Transverse colon (tissue), 4 donors: ENCODE measurements at places on chromosomes 3 and 15. TPM values are rescaled to one million over a fixed set of nuclear protein-coding genes. Genes with fewer than 3 reads are reported as not detected.

DNA sequence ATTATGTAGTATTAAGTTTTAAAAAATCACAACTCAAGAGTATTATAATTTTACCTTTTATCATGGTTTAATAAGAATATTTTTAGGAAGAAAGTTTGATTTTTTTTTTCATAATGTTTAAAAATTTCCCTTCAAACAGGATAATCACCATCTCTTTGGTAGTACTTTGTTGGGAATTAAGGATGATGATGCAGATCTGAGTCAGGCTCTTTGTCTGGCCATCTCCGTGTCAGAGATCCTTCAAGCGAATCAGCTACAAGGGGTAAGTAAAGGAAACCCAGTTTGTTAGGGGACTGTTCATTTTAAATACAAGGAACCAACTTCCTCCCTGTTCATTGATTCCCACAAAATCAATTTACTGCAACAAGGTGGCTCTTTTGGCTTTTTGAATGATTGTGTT lies 36.8 kb upstream of the NIT2 start:
- no peak overlapping the region for H3K27ac ChIP-seq
- H3K27me3 ChIP-seq = no peaks in the 10 kb centered on the region
- no peaks in the 10 kb centered on the region for H3K4me1 ChIP-seq
- no peak overlapping the region for H3K4me3 ChIP-seq
- no peak for DNase-seq

The GPR15 gene
- 0.60 TPM for total RNA-seq

- no peak overlapping the region for H3K27ac ChIP-seq
- no peak for DNase-seq
- peaks cover 8% of the 10 kb centered on the region for H3K27me3 ChIP-seq
- H3K4me1 ChIP-seq = no peaks in the 10 kb centered on the region
- H3K4me3 ChIP-seq = no peak overlapping the region
- no peaks in the 10 kb centered on the region for H3K36me3 ChIP-seq
Observed at GRCh38 chr3:44108481-44108880, 133.2 kb upstream of the TOPAZ1 start.

The MAP2K1 gene
- total RNA-seq = 14.7 TPM

DNA sequence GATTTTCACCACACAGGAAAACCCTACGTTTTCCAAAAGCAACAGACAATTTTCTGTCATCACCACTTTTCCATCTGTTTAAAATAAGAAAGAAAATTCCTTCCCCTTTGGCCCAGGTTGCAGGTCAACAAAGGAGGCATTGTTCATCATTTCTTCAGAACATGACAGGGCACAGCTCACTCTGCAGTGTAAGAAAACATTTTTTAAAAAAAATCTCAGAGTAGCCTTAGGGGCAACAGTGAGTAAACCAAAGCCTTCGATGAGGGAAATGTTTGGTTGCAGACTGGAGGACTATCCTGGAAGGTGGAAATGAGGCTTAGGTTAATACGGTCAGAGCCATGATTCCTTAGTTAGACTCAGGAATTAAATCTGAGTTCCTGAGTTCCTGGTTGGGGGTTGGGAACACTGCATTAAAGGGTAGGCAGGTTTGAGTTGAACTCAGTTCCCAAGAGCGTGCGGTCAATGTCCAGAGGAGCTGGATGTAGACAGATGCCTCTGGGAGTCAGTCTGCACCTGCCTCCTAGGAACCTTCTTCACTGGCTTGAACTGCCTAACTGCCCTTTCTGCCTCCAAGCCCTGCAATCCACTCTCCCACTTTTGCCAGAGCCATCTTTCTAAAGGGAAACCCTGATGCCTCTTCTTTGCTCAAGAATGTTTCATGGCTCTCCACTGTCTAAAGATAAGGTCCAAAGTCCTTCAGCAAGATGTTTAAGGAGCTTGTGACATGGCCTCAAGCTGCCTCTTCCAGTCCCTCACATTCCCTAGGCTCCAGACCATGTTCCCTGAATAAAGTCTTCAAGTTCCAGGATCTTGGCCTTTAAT lies 3.3 kb upstream of the HES1 start:
- no peak overlapping the region for H3K27ac ChIP-seq
- H3K36me3 ChIP-seq = no peaks in the 10 kb centered on the region
- no peaks in the 10 kb centered on the region for H3K27me3 ChIP-seq
- H3K4me3 ChIP-seq = no peak overlapping the region
- DNase-seq = no peak

The BDH1 gene
- 127 TPM for total RNA-seq

- no peak overlapping the region for H3K4me3 ChIP-seq
- no peak for DNase-seq
- no peaks in the 10 kb centered on the region for H3K27me3 ChIP-seq
- H3K4me1 ChIP-seq = no peaks in the 10 kb centered on the region
Observed at GRCh38 chr15:94670438-94671034, 439.2 kb downstream of the MCTP2 start.

The CLDND1 gene
- 170 TPM for total RNA-seq
